ENCODE measurements at places on chromosomes 3 and 15.

- no peak for DNase-seq
Measured at GRCh38 chr15:83153288-83153687, 45.8 kb downstream of the TM6SF1 start.

- no peak for DNase-seq
Measured at GRCh38 chr15:50496692-50497091, 49.8 kb downstream of the USP50 start.

DNA sequence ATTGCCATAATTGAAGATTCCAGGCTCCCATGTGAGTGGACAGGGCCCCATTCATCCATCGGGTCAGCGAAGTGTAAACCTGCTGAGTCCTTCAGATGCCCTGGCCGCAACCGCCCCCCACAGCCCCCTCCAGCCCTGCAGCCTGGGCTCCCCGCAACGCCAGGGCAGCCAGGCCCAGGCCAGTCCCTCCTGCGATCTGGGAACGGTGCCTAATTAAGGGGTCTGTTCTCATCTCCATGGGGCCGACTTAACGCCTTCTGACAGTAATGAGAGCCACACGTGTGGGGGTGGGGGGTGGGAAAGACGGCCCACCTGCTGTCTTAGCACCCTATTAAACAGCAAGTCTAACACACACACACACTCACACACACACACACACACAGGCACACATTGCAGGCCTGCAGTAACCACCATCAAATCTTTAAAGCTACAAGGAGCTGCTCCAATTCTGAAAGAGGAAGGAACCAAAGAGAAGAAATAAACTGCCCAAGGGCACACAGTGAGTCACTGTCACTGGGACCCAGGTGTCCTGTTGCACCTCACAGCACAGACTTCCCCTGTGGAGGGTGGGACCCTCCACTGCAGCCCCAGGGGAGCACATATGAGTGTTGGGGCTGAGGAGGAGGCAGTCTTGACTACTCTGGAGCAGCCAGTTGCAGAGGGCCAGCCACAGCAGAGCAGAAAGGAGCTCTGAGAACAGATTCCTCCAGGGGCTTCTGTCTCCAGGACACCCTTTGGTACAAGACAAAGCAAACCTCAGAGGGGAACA lies 31.8 kb upstream of the HES1 start:
- no peak for DNase-seq

DNA sequence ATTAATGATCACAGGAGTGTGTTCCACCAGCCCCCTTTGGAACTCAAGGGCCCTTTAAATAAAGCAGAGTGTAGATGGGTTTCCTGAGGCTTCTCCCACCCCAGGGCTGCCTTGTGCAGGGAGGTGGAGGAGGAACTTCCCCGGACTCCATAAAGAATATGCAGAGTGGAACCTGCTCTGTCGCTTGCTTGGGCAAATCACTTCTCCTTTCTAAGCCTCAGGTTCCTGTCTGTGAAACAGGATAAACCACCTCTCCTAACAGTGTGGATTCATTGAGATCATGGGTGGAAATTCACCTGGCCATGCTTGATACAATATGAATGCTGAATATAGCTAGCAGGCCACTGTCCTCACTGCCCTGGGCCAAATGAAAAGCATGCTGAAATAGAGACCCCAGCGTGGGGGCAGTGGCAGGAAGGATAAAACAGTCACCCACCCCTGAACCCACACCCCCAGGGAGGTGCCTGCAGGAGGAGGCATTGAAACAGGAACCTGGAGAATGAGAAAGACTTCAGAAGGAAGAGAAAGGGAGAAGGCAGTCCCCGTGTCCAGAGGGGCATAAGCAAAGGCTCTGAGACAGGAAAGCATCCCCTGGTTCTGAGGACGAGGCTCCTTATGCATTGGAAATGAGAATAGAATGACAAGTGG lies 41.1 kb upstream of the CHRNB4 start:
- DNase-seq = no peak

DNA sequence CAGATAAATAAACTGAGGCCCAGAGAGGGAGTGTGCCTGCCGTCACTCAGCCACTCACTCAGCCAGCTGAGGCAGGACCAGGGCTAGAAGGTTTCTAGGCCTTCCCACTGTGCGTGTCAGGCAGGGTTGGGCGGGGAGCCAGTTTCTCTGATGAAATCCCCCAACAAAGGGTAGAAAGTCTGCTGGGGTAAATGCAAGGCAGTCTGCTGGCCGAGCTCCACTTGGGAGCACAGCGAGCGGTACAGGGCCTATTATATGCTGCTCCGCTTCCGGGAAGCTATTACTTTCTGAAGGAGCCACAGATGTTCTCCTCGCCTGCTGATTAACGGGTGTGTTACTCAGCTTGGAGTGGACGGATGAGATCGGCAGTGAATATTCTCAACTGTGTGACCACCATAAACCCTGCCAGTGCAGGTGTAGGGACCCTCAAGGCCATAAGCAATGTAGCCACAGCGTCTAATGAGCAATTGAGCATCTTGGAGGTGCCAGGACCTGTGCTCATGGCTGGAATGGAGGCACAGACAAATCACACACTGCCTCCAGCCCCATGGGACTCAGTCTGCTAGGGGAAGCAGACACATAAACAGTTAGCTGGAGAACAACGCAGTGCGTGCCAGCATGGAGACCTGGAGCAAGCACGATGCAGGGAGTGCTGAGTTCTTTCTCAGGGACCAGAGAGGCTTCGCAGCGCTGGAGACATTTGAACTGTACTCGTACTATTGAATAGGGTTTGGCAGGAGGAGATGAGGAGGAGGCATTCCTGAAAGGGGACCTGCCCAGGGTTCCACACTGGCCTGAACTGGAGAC lies 42.1 kb downstream of the CORO2B start:
- DNase-seq = no peak

GRCh38 chr15:65785151-65785550 lies 6.9 kb downstream of the DENND4A start:
- no peak for DNase-seq

DNA sequence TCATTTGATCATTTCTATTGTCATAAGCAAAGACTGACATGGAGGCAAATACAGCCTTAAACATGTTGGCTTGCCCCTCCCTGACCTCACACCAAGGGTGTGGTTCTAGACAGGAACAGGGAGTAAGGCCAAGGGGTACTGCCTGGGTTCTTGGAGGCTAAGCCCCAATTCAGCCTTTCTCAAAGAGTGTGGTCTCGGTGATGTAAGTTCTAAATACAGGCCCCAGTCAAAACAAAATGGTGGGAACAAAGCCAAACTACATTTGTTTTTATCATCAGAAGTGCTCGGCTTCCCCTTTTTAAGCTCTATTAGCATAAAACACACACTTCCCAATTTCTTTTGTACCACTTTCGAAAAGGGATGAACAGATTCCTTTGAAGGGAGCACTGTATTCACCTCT lies 129.5 kb downstream of the ATP8B4 start:
- DNase-seq = no peak

DNA sequence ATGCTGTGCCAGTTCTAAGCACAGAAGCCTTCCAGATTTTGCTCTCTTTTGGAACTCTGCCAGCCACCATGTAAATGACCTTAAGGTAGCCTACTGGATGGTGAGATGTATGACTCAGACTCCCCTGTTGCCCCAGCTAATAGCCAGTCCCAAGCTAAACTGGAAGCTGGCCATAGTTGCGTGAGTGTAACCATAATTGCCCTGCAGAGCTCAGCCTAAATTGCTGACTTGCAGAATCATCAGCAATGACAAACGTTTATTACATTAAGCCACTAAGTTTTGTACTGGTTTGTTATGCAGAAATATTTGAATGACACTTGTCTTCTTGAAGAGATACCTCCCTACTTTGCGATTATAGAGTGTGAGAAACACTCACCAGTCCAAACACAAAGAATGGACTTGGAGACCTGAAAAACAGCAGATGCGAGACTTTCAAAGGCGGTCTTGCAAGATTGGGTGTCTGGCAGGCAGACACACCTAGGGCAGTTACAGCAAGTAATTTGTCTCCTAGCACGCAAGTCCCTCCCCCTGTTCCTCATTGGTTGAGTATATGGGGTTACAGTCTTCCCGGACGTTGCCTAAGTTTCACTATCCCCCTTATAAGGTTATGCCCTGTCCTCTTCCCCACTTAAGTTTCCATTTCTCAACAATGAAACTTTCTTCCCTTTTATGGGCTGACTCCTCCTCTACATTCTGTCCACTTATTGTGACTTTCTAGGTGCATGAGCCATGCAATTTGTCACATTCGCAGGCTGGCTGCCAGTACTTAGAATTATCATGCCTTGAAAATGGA lies 83.6 kb upstream of the XCR1 start:
- no peak for DNase-seq

GRCh38 chr3:128784232-128784631 lies 58.2 kb downstream of the RAB7A start:
- DNase-seq = peak; percentile 9

DNA sequence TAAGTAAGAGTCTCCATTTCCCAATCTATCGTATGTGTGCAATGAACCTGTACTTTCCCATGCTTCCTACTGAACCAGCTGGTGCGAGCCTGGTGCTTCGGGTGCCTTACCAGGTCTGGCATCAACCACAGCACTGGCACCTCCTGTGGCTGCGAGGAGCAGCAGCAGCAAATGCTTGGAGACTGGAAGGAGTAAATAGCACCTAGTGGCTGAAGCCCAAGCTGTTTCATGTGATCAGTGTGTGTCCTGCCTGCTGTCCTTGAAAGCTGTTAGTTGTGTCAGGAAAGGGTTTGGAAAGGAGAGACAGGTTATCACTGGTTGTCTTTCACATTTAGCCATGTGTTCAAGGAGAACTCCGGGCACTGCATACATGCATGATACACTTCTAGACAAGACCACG lies 31.8 kb downstream of the PCOLCE2 start:
- peak; percentile 80 for DNase-seq

DNA sequence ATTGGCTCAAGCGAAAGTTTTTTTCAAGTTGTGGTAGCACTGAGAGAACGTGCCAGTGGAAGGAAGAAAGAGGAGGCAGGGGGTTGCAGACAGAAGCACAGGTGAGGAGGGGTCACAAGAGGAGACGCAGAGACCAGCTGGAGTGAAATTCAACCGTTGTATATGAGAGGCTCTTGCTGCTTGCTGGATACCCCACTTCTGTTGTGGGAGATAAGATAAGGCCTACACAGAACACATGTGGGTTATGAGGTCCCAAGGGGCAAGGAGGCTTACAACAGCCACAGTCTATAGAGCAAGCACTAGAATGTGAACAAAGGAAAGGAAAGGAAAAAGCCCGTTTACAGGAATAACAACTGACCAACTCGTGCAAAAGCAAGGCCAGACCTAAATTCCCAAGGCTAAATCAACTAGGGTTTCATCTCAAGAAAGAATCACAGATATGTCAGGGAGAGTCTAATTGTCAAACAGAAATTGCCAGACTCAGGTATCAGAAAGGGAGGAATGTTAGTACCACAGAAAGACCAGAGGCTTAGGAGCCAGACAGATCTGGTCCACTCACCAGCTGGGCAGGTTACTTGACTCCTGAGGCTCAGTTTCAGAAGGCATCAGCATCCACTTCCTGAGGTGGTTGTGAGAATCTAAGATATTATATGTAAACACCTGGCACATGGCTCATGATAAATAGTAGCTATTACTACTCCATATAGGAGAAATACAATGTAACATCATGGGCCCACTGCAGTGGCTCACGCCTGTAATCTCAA lies 60.9 kb downstream of the MSL2 start:
- no peak for DNase-seq

DNA sequence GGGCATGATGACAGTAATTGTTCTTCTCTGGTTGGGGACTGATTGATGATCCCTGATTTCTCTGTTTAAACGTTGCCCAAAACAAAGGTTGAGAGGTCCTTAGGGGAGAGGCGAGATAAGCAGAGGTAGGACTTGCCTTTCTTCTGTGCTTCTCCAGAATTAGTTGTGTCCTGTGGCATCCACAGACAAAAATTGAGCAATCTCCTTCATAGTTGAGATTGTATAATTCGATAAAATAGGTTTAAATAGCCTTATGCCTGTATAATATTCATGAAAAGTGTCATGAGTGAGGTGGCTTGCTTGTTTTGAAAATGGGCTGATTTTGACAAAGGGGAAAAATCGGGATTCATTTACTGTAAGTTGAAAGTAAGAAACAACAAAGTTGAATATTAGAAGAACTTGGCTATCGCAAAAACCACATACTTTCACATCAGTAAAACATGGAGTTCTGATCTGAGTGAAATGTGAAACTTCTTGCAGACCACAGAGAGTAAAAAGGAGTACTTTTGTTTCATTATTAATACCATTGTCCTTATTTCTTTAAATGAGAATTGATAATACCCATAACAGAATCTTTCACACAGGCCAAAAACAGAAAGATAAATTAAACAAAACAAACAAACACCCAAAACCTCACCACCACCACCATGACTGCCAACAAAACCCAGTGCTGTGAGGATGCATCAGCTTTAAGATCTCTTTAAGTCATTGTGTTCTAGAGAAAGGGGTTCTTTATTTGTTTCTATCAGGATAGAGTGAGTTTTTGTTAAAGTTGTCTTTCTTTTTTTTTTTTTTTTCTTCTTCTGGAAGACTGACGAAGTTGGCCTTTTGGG lies 155.7 kb downstream of the LPP start:
- no peak for DNase-seq

DNA sequence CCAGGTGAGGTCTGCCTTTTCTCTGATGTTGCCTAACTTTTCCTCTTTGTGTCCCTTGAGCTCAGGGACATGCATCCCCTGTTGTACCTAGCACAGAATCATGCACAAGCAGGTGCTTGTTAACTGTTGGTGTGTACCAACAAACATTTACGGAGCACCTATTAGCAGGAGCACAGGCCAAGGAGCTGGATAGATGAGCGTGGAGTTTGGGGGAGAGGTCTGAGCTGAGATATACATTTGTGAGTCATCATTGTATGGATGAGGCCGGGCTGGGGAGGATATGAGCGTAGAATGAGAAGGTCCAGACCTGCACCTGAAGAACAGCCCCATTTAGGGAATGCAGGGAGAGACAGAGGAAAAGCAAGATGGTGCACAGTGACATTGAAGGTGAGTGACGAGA lies 53.4 kb downstream of the SMAD3 start:
- no peak for DNase-seq

All from A549 (cell line).